ENCODE measurements at places on chromosomes 1 and 21. TPM values are rescaled to one million over a fixed set of nuclear protein-coding genes. Genes with fewer than 3 reads are reported as not detected.

GPATCH2 gene
- 11.3 TPM for total RNA-seq

AADACL4 gene
- total RNA-seq, result not detected

SELENBP1 gene
- 321 TPM for total RNA-seq

DNA sequence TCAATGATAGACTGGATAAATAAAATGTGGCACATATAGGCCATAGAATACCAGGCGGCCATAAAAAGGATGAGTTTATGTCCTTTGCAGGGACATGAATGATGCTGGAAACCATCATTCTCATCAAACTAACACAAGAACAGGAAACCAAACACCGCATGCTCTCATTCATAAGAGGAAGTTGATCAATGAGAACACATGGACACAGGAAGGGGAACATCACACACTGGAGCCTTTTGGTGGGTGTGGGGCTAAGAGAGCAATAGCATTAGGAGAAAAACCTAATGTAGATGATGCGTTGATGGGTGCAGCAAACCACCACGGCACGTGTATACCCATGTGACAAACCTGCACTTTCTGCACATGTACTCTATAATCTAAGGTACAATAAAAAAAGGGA, 883.4 kb upstream of the PRMT6 start:
- H3K4me1 ChIP-seq, result no peaks in the 10 kb centered on the region
- H3K27me3 ChIP-seq, result no peaks in the 10 kb centered on the region
- no peak for DNase-seq
- H3K27ac ChIP-seq, result no peak overlapping the region
- no peaks in the 10 kb centered on the region for H3K36me3 ChIP-seq

DNA sequence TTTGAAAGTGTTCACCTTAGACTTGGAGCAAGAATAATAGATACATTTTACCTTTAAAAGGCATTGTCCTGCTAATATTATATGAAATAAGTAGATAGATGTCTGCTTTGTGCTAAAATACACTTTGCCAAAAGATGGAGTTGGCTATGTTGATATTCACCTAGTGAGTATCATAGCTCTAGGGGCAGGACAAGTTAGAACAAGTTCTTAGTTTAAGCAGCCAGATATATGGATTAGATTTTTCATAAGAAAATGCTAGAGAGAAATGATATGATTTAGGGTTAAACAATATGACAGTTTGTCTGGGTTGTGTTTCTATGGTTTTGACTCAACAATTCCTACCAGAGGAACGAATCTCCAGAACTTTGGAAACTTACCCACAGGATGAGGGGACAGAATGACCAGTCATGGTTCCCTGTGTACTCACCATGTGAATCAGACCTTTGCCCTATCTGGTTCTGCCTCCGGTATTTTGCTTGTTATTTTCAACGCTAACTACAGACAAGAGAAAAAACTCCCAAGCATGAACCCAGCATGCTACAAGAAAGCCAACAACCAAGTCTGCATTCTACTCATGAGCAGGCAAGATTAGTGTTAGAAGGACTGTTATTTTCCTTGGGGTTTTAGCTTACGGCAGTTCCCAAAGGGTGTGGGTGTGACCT, 1.7 kb downstream of the F5 start:
- peaks cover 4% of the 10 kb centered on the region for H3K4me1 ChIP-seq
- H3K4me3 ChIP-seq, result no peak overlapping the region
- DNase-seq, result no peak
- H3K27me3 ChIP-seq, result no peaks in the 10 kb centered on the region
- no peak overlapping the region for H3K27ac ChIP-seq
- no peaks in the 10 kb centered on the region for H3K36me3 ChIP-seq

- H3K27me3 ChIP-seq, result no peaks in the 10 kb centered on the region
- H3K4me1 ChIP-seq, result no peaks in the 10 kb centered on the region
- no peak overlapping the region for H3K4me3 ChIP-seq
Observed at GRCh38 chr1:22889213-22889827, 83.3 kb downstream of the LACTBL1 start.

DNA sequence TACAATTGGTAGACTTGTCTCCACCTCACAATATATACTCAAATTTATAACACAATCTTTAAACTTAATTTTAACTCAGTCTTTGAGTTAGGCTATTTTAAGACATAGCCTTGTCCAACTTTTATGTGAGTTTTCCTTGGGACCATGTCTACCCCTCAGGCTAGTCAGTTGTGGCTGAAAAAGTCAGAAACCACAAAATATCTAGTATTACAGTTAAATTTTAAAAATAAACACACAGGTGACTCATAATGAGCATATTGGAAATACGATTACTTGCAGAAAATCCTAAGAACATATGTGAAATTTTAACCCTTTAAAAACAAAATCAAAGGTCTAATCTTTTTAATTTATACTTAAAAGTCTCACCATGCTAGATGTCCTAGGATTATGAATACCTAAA, 4.8 kb upstream of the ASB17 start:
- DNase-seq, result no peak
- no peak overlapping the region for H3K4me3 ChIP-seq
- H3K36me3 ChIP-seq, result no peaks in the 10 kb centered on the region
- no peaks in the 10 kb centered on the region for H3K27me3 ChIP-seq
- H3K27ac ChIP-seq, result no peak overlapping the region
- no peaks in the 10 kb centered on the region for H3K4me1 ChIP-seq

DNA sequence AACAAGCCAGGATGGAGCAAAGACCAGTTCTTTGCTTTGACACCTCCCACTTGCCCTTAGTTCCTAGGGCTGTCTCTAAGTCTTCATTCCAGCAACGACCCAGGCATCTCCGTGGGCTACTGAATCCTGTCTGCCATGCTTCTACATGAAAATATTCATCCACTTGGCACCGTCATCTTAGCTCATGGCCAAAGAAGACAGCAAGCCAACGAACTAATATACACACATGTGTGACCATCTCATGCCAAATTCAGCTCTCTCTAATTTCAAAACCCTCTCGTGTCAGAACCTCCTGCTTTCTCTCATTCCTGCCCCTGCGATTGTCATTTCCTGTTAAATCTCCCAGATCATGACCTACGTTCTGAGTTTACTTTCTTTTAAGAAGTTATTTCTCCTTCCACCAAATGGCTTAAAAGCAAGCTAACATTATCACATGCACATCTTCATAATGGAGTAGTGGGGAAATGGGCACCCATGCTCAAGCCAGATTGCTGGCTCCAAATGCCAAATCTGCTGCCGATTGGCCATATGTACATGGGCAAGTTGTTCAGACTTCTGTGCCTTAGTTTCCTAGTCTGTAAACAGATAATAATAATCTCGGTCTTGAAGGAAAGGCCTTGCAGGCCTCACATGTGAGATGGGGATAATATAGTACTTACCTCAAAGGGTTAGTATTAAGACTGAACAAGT, 373.4 kb downstream of the USH2A start:
- H3K36me3 ChIP-seq, result no peaks in the 10 kb centered on the region
- H3K27ac ChIP-seq, result no peak overlapping the region
- no peak for DNase-seq
- no peak overlapping the region for H3K4me3 ChIP-seq
- no peaks in the 10 kb centered on the region for H3K4me1 ChIP-seq

GRCh38 chr21:18743531-18743930, 339.9 kb upstream of the TMPRSS15 start:
- H3K4me1 ChIP-seq, result no peaks in the 10 kb centered on the region
- no peaks in the 10 kb centered on the region for H3K36me3 ChIP-seq
- H3K27ac ChIP-seq, result no peak overlapping the region
- H3K27me3 ChIP-seq, result no peaks in the 10 kb centered on the region
- no peak overlapping the region for H3K4me3 ChIP-seq

- H3K27me3 ChIP-seq, result no peaks in the 10 kb centered on the region
- peak overlapping the region; percentile 71 for H3K27ac ChIP-seq
- DNase-seq, result no peak
- H3K36me3 ChIP-seq, result peaks cover 38% of the 10 kb centered on the region
- peaks cover 47% of the 10 kb centered on the region for H3K4me1 ChIP-seq
Observed at GRCh38 chr1:27545876-27546275, 55.9 kb upstream of the WASF2 start.

Data from upper lobe of right lung (tissue), 1 donor.